ENCODE measurements at places on chromosomes 2 and 18. TPM values are rescaled to one million over a fixed set of nuclear protein-coding genes. Genes with fewer than 3 reads are reported as not detected.
A peak's percentile ranks its signal among the peaks of the same experiment; 100 is the strongest.

- DNase-seq = no peak
Measured at GRCh38 chr18:75659535-75660023, 232.1 kb upstream of the SMIM21 start.

- DNase-seq = no peak
Measured at GRCh38 chr2:238573065-238573778, 146.5 kb downstream of the ASB1 start.

- DNase-seq = no peak
Measured at GRCh38 chr2:33042265-33042664, 95.5 kb downstream of the LTBP1 start.

GRCh38 chr18:61261870-61262269, 71.4 kb upstream of the CDH20 start:
- no peak for DNase-seq

DNA sequence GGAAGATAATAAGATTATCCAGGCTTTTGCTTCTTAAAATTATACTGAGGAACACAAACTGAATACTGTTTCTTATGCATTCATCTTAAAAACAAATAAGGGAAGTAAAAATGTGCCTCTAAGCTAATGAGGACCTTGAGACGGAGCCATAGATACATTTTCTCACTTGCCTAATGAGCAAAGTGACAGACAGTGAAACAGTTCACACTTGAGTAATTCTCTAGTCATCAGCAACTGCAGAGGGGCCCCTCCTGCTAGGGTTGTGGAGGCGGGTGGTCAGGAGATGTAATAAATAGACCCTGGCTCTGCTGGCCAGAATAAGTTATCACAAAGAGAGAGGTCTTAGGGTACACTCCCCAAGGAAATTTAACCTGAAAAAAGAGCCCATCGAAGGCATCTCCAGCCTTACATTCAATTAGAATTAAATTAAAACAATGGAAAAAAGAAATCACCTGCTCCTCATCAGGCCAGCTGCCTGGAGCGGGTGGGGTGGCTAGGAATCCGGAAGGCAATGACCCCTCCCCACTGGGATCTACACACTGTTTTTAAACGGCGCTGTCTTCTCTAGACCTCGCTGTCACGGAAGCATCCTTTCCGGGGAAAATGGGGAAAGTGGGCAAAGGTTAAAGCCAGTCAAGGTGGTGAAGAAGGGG, 32.6 kb upstream of the INSIG2 start:
- DNase-seq = no peak

GRCh38 chr2:46841621-46842020, 74.0 kb downstream of the MCFD2 start:
- DNase-seq = peak; percentile 61

DNA sequence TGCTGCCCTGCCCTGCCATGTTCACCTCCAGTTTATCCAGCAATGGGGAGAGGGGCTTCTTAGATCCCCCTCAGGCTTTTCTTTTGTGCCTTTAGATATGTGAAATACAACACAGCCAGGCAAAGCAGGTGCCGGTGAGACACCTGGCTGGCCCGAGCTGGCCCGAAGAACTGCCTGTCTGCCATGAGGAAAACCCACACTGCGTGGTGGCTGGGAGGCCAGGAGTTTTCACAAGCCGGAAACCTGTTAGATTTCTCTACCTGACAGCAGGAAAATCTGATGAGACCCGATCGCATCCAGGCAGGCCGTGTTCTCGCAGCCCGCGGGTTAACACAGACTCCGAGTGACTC, 5.7 kb upstream of the GAL3ST2 start:
- no peak for DNase-seq

GRCh38 chr2:37671816-37672103, 318 bp upstream of the CDC42EP3 start:
- DNase-seq = peak; percentile 80

DNA sequence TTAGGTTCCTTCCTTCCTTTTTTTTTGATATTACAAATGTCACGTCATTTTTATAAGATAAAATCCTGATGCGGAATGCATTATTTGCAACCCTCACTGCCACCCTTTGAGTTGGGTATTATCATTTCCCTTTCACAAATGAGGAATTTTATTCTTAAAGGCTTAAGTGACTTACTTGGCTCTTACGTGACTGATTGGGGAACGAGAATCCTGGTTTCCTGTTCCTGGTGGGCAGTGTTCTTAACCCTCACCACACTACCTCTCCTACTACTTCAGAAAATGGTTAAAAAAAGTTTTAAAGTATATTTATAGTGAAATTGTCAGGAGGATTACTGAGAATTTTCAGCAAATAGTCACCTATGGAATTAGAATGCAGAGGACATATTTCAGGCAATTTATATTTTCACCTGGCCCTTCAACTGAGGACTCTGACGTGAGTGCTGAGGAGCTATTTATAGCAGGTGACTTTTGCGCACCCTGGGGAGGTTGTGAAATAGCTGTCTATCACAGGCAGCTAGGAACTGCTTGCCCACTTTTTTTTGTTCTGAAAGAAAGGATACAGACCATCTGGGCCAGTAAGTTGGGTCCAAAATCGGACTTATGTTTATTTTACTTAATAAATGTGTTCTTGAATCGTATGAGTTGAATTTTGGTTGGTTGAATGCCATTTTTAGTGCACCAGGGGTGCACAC, 18.7 kb upstream of the RASGRP3 start:
- no peak for DNase-seq

GRCh38 chr18:9743200-9744016, 35.3 kb downstream of the RAB31 start:
- no peak for DNase-seq

GRCh38 chr2:167388497-167388896, 500.2 kb downstream of the XIRP2 start:
- no peak for DNase-seq

DNA sequence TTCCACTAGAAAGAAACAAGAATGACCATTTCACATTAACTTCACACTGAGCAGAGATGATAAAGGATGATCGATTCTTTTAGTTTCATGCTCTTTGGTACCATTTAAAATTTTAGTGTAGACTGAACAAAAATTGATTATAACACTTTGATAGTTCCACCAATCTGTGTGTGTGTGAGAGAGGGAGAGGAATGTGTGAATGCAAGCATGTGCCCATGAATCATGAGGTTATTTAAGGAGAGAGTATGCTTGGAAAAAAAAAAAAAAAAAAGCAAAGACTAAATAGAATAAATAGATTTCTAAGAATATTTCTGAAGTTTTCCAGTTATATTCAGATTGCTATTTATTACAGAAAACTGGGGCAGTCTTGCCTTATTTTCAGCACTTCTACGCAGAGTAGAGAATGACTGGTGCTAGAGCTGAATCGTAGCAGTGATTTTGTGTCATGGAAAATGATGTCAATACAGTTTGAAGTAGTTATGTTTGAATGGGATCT, 900.8 kb downstream of the SLC4A3 start:
- no peak for DNase-seq

- DNase-seq = no peak
Measured at GRCh38 chr2:64947885-64948284, 41.3 kb upstream of the SLC1A4 start.

DNA sequence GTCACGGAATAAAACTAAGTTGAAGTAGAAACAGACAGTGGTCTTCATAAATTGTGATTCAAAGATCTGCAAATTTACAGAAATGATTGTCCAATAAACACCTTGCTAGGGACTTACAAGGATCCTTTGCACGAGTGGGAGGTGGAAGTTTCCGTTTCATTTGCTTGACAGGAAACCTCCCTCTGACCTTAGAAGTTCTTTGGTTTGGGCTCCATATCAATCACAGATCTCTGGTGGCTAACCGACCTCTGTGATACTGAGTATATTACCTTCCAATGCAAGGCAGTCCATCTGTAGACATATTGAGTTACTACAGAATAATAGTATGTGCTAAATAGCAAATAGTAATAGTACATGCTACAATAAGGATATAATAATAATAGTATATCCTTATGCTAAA, 33.7 kb upstream of the RNF152 start:
- DNase-seq = no peak

GRCh38 chr2:105576440-105577241, 168.1 kb upstream of the NCK2 start:
- no peak for DNase-seq

DNA sequence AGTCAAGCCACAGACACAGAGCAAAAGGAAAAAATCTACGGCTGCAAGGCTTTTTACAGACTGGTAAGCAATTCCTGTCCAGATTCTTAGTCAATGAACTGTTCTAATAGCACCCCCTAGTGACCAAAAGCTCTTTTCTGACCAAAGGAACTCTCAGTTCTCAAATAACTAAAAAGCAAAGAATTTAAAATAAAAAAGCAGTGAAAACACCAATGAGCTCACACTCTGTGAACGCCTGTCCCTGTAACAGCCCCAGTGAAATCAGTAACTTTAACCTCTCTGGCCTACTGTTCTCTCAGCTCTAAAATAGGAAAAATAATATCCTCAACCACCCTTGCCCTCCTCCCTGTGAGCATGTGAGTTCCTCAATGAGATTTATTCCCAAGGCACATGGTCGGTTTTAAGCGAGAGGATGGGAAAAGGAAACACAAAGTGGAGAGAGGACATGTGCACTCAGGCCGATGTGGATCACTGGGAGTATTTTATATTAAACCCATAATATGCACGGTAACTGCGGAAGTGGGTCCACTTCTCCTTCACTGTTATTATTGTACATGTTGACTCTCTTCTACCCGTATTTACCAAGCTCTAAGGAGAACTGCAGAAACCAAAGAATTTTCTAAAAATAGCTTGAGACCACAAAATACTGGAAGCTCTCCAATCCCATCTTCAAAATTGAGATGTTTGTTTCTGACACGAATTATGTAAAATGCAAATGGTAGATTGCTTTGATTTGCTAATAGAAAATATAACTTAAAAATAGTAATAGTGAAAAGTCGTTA, 128.5 kb downstream of the STK39 start:
- DNase-seq = no peak

DNA sequence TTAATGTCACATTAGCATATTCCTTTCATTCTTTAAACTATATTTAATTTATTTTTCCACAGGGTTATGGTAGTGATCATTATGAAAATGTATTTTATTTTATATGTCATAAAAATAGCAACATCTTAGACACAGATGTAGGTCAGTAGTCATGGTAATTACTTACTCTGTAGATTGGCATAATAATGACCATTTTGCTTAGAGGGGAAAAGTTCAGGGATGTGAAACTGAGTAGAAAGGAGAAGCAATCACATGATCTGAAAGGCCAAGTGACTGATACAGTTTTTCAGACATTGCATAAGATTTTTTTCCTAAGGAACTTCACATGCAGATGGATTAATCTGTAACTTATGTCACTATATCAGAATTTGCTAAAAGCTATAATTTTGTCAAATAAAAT, 286.9 kb downstream of the CTNNA2 start:
- no peak for DNase-seq

Gene OSBPL1A
- total RNA-seq = 32.0 TPM

Gene PXDN
- 7.0 TPM for total RNA-seq

Gene GRP
- total RNA-seq = not detected

Gene CTLA4
- total RNA-seq = not detected

Gene EFHD1
- total RNA-seq = 4.2 TPM

Gene SERPINB2
- total RNA-seq = 35.0 TPM

Gene CLEC4F
- 3.0 TPM for total RNA-seq

Gene PCARE
- 0.21 TPM for total RNA-seq

Gene NPHP1
- 4.1 TPM for total RNA-seq

Gene GAL3ST2
- not detected for total RNA-seq

Gene NEU2
- 5.3 TPM for total RNA-seq
